ENCODE measurements at places on chromosomes 5 and 9.
A peak's percentile ranks its signal among the peaks of the same experiment; 100 is the strongest.

DNA sequence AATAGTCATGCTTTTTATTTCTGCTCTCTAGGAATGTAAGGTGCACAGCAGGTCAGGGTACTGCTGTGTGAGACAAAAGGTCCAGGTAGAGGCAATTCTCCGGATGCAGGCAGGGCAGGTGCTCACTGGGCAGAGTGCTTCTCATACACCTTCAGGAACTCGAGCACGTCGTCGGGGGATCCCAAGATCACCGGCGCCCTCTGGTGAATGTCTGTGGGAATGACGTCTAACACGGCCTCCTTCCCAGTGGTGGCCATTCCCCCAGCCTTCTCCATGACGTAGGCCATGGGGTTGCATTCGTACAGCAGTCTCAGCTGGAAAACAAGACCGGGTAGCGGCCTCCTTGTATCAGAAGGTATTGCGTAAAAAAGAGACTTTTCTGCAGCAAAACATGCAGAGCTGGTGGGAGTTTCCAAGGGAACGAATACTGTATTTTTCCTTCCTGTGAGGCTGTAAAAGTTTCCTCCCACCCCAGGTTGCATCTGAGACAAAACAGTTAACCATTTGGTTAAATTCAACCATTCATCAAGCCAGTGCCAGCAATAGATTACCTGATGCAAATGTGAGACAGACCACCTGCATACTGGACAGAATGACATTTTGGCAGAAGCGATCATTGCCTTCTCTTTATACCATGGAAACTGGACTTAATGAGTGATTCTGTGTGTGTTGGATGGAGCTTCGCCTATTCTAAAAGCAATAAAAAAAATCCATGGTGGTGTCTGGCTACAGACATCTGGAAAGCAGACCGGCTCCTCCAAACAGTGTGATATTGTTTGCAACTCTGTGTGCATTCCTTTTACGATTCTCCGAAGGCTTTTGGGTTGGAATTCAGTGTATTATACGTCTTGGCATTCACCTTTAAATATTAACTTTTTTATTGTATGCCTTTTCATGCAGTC lies 9.9 kb upstream of the FBP2 start:
- peak; percentile 10 for DNase-seq

- no peak for DNase-seq
Observed at GRCh38 chr5:112915831-112916230, 6.2 kb downstream of the REEP5 start.

DNA sequence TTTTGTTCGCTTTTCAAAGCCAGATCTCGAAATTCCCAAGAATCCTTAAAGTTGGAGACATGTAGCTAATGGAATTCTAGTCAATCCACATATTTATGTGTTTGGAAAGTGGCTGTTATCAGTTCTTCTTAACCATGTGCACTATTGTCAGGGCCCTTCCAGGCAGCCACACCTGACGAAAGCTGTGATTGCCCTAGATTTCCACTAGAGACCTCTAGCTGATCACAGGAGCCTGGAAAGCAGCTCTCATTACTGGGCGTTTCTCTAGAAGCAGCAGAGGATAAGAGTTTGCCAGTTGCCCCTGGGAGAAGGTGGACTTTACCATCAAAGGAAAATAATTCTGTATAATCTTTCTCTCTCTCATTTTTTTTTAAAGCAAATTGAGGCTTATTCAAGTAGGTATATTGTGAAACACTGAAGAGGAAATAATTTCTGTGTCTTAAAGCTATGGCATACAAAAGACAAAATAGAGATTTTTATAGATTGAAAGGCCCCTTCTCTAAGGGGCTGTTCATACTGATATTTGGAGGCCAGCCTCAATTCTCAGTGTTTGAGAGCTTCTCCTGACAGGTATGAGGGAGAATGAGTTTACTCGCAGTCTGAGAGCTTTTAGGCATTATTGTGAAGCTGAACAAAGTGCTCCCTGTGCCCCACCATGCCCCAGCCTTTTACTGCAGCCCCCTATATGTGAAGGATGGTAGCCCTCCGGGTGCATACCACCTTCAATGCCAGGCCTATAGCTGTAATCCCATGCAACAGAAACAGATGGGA lies 405.4 kb upstream of the ACTBL2 start:
- no peak for DNase-seq

DNA sequence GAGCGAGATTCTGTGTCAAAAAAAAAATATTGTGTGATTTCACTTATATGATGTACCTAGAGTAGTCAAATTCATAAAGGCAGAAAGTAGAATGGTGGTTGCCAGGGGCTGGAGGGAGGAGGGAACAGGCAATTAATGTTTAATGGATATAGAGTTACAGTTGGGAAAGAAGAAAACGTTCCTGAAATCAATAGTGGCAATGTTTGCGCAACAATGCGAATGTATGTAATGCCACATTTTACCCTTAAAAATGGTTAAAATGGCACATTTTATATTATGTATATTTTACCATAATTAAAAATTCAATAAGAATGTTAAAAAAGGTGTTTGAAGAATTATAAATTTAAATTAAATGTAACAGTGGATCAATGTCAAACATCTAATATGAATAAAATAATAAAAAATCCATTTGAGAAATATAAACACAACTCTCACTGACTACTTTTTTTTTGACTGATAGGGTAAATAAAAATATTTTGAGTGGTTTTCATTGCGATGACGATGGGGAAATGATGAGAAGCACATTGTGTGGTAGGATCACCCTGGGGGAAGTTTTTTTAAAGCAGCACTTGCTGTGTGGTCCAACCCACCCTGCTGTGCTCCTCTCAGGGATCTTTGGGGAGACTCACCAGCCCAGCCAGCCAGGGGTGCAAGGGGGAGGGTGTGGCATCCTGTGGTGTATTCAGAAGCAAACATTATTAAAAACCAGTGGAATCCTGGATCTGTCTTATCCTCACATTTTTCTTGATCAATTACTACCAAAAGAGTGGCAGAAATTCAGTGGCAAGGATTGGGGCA lies 4.3 kb downstream of the FYB1 start:
- DNase-seq: no peak

DNA sequence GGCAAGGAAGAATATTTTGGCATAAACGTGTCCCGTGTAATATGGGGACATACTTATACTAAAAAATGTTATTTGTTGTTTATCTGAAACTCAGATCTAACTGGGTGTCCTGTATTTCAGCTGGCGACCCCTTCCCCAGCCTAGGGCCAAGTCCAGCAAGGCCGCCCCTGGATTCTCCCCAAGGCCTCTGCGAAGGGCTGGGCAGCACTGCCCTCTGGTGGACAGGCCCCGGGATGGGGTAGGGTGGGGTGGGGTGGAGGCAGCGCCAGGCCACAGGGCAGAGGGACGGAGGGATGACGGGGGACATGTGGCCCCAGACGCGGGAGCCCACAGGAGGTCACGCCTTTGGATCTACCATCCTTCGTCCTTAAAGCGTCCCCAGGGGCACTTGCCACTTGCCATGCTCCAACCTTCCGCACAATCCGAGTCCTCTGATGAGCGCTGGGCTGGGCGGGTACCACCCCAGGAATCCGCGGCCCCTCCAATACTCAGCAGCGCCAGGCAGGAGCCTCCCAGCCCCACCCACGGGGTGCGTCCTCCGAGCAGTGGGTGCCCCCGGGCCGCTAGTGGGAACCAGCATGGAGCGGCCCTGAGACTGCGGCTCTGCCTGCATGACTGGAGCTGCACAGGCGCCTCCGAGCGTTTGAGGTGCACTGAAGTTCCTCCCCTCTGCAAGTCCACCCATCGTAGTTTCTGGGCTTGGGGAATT lies 7.1 kb upstream of the AGPAT2 start:
- DNase-seq: no peak

DNA sequence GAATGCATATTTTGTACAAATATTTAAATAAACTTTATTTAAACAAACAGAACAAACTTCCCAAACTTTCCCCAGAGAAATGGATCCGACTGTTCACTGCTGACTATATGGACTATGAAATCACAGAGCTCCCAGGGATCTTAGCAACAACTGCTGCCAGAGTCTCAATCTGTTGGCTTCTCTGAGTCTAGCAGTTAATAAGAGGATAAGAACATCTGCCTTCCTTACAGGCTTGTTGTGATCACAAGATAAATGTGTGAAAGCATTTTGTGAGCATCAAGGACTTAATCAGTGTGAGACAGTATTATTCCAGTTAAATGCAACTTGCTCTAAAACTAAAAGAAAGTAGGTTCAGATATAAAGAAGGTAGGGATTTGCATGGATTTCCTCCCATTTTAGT lies 31.4 kb upstream of the MYOT start:
- no peak for DNase-seq

DNA sequence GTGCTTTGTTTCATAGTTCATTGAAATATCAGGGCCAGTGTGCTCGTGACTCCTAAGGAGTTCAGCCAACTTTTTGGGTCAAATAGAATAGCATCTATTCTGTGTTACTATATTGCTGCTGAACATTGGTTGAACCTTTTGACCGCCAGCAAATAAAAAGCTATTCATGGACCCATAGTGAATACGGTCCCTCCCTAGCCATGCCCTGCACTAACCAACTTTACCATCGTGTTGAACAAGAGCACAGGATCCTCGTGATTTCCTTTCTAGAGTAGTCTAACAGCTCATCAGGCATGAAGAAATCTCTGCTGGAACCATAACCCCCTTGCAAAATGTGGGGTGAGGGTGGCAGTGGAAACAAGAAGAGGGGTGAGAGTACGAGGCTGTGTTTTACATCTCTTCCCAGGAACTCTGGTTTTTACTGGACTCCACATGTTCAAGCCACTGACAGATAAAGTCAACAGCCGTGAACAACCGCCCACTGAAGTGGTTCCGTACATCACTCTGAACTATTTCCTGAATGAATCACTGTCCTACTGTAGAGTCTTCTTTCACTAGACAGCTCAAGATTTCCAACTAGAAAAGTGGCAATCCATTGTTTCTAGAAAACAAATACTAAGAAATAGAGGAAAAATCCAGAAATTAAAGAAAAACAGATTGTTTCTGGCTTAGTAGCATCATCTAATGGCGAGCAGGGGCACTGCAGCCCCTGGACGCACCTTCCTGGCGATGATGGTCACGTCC lies 70.1 kb upstream of the SPATA31E1 start:
- DNase-seq: no peak

GRCh38 chr5:2560435-2560834 lies 191.0 kb downstream of the IRX2 start:
- no peak for DNase-seq

GRCh38 chr5:122779451-122779850 lies 4.6 kb downstream of the SNX2 start:
- DNase-seq: no peak

DNA sequence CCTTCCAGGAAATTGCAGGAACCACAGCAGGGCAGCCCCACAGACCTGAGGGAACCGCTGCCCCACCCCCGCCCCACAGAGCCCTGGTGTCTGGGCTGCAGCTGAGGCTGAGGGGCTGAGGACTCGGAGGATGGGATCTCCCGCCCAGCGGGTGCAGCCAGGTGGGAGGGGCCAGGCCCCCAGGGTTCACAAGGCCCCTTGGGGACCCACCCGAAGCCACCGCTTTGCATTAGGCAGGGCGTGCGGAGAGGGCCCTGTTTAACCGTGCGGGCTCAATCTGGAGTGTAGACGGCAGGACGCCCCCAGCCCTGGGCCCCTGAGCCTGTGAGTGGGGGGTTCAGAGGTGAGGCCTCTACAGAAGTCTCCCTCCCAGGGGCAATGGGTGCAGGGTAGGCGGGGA lies 10.8 kb downstream of the NOTCH1 start:
- DNase-seq: no peak

Data from stimulated activated CD8-positive, alpha-beta memory T cell treated with anti-CD3 and anti-CD28 coated beads, Interleukin-7, amount 100 ng/mL, for 1 hour (primary cell).